ENCODE measurements at places on chromosomes 16 and 17.

DNA sequence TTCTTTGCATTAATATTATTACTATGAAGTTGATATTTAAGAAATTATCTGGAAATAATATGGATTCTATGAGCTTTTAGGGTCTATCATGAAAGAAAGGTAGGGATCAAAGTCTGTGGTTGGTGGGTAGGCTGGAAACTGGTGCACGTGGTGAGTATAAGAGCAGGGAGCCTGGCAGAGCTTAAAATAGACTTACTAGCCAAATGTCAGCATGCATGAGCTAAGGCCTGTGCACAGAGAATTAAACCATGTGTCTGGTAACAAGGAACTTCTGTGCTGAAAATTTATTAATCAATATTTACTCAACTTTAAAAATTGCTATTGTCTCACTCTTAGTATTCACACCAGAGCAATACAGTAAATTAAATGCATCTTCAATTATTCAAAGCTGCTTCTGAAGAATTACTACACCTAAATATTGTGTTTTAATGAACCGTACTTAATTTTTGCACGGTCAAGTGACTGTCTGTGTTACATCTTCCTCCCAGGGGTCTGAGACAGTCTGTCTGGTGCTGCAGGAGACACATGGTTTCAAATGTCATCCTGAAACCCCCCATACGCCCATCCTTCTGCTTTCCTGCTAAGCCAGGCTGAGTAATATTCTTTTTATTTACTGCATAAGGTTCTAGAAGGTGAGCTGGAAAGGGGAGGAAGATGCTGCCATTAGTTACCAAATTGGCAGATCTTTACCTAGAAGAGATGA lies 161.0 kb upstream of the NLRP1 start:
- no peak for DNase-seq

- no peak for DNase-seq
Observed at GRCh38 chr16:46911650-46912049, 27.5 kb downstream of the GPT2 start.

- peak; percentile 7 for DNase-seq
Observed at GRCh38 chr17:17416400-17417360, 60.1 kb upstream of the MED9 start.

DNA sequence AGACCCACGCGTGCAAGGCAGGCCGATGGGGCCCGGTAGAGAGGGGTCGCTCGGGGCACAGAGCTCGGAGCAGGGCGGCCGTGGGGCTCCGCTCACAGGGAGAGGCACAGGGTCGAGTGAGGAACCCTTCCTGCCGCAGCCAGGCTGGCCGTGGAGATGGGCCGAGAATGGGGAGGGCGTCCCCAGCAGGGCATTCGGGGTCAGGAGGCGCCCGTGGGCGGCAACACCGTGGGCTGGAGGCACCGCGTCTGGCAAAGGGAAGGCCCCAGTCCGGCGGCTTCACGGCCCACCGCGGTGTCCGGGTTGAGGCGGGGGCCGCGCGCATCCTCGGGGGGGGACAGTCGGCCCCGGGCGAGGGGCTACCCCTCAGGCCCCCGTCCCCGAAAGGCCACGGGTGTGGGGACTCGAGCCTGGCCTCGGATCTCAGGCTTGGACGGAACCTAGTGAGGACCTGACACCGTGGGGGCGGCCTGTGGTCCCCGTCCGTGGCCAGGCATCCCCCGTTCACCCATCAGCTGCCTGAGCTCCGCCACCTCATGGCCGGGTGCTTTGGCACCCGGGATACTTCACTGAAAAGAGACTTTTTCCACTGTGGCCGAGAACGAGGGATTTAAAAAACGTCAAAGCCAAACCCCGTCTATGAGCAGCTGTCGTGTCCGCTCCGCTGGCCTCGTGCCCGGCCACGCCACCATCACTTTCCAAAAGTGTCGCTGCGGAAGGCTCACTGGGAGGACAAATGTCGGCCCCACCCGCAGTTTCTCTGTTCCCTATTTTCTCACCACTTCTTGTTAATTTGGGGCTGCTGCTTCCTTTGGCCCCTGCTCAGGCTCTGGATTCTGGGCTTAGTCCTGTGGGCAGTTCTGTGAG lies 73.6 kb downstream of the METRNL start:
- DNase-seq: peak; percentile 31

DNA sequence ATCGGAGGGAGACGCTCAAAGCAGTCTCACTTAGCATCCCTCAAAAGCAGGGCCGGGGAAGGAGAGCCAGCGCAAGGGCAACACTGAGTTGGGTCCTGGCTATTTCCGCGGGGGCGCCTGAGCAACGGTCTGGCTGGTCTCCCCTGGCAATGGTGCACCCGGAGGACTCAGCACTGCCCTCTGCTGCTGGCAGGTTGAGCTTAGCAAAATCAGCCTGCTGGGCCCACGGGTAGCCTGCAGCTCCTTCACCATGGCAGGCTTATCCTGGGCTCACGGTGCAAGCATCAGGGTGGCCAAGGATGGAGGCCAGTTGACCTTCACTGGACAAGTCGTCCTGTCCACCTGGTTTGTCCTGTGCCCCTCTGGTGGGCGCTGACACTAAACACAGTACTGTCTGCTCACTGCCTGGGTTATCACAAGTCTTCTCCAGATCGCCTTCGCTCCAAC lies 14.4 kb upstream of the ALDH3A1 start:
- peak; percentile 66 for DNase-seq

- DNase-seq: no peak
Observed at GRCh38 chr16:9123871-9124270, 32.4 kb downstream of the HAPSTR1 start.

DNA sequence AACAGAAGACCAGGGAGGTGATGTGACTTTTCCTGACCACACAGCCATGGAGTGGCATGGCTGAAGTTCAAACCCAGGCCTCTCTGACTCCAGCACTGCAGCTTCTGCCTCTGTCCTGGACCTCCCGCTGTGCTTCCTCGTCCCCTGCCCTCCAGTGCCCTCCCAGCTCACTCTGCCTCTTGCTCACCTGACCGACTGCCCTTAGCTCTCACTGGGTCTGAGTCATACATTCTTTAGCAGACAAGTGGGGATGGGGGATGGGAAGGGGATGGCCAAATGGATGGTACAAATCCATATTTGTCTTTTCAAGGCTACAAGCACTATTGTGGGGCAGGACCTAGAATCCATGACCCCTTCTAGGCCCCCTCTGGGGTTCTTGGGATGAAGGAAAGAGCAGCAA lies 33.0 kb downstream of the PITPNM3 start:
- no peak for DNase-seq

GRCh38 chr17:39018267-39019134 lies 51.3 kb upstream of the FBXO47 start:
- DNase-seq: peak; percentile 17

GRCh38 chr16:87431926-87432325 lies 39.8 kb downstream of the MAP1LC3B start:
- no peak for DNase-seq

- DNase-seq: peak; percentile 25
Observed at GRCh38 chr17:43906951-43907424, 348 bp downstream of the MPP2 start.

DNA sequence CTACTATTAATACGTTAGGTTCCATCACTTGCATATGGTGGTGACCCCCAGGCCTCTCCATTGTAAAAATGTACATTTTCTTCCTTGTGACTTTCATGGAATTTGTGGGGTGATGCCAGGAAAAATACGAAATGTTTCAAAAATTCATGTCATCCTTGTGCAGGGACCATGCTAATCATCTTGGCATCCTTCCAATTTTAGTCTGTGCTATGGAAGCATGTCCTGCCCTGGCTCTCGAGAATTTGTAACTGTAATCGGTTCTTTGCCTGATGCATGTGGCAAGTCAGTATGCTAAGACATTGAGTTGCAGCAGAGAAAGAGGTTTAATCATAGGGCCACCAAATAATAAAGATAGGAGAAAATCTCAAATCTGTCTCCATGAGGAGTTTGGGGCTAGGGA lies 14.3 kb upstream of the GINS3 start:
- DNase-seq: no peak

DNA sequence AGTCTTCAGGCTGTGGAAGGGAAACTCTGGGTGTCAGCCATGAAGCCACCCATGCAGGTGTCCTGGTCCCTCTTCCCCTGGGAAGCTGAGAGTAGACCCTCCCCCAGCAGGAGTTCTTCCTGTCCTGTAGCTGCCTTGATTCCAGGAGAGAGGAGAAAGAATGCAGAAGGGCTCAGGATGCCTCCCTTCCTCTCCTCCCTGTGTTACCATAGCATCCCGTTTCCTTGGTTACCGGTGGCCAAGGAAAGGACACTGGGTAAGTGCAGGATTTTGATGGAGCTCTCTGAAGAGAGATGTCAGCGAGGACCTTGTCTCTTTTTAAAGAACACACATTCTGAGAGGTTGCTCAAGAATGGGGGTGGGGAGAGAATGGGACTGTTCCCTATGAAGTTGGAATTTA lies 304.1 kb upstream of the N4BP1 start:
- no peak for DNase-seq

- DNase-seq: no peak
Observed at GRCh38 chr16:18936727-18937340, 10.6 kb upstream of the SMG1 start.

DNA sequence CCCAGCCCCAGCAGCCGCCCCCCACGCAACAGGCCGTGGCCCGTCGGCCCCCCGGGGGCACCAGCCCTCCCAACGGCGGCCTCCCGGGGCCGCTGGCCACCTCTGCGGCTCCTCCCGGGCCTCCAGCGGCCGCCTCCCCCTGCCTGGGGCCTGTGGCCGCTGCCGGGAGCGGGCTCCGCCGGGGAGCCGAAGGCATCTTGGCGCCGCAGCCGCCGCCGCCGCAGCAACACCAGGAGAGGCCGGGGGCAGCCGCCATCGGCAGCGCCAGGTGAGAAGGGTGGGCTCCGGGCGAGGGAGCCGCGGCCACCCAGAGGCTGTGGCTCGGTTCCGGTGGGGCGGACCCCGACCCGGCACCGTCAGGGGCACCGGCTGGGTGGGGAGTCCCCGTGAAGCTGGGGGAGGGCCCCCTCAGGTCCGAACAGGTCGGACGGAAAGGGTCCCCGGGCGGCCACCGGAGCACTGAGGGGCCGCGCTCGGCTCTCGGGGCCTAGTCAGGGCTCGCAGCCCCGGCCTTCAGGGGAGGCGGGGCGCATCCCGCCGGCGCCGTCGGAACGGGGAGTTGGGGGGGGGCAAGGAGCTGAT lies 583 bp downstream of the ATXN2L start:
- DNase-seq: no peak

GRCh38 chr17:7108981-7109380 lies 5.6 kb downstream of the ASGR2 start:
- no peak for DNase-seq

- no peak for DNase-seq
Observed at GRCh38 chr17:59381716-59382570, 50.5 kb downstream of the YPEL2 start.

DNA sequence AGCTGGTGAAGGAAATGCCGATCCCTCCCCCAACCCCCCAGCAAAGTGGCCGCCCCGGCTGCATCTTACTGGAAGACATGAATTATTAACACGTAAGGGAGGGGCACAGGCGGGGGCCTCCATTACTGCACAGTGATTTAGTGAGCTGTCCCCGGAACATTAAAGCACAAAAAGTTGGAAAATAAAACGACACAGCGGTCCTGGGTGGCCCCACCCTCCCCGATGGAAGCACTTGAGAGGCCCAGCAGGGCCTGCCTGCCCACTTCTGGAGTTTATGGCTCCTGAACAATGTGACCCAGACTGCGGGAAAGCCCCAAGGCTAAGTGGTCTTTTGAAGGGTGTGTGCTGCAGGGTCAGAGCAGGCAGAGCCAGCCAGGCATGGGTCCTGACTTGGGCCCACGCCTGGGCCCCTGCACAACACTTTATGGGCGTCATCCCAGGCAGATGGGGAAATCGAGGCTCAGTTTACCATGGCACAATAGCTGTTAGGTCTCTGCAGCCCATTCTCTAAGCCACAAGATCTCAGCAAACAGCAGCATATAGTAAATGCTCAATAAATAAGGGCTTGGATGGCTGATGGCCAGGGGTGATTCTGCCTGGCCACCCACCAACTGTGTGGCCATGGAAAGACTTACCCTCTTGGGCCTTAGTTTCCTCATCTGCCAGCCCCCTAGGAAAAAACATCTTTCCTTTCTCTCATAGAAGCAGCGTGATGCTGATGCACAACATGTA lies 22.8 kb downstream of the CCDC102A start:
- no peak for DNase-seq

DNA sequence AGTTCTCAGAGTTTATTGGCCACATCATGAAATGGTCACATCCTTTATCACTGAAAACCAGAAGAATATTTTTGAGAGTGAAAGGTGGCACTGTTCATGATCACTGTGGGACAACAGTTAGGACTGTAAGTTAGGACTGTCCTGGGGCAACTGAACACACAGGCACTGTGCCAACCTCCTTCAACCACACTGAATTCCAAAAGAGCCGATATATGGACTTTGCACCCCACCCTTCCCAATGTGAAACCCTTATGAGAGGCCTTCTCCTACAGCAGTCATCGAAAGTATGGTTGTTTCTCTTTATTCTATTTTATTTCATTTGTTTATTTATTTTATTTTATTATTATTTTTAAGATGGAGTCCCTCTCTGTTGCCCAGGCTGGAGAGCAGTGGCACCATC lies 353.5 kb downstream of the TOX3 start:
- DNase-seq: no peak

DNA sequence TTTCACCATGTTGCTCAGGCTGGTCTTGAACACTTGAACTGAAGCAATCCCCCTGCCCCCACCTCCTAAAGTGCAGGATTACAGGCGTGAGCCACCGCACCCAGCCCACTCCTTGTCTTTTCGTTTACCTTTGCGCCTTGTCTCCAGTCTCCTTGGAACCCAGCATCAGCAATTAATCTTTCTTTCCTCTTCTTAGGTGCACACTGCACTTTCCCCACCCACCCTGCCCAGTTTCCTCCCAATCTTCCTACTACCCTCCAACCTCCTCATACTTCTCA lies 1.5 kb upstream of the CLDN7 start:
- DNase-seq: no peak

GRCh38 chr16:84807776-84808175 lies 12.0 kb upstream of the CRISPLD2 start:
- no peak for DNase-seq

DNA sequence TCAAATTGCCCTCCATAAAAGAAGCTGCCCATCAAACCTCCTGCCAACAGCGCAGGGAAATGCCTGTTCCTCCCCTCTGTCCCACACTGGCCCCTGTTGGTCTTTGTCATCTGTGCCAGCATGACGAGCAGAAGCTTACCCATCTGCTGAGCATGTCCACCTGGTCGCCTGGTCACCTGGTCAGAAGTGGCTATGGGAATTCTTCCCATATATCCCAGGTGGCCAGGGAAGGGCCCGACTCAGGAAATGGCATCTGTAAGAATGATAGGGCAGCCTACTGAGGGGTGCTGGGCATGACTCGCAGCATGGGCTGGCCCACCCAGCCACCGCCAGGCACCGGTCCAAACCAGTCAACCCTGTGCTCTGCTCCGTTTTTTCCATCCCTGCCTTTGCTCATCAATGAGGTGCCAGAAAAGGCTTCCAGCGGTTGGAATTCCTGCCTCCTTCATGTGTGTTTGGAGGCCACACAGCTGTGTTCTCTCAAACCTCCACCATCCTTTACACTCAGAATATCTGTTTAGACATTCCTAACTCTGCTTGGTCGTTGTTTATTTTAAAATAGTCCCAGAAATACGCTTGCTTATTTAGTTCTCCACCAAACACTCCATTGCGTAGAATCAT lies 145.2 kb downstream of the CLEC16A start:
- no peak for DNase-seq

Data from CD4-positive, alpha-beta T cell treated with Interleukin-17A for 1 hour (primary cell).